ENCODE measurements at places on chromosomes 1 and 21. TPM values are rescaled to one million over a fixed set of nuclear protein-coding genes. Genes with fewer than 3 reads are reported as not detected.

DNA sequence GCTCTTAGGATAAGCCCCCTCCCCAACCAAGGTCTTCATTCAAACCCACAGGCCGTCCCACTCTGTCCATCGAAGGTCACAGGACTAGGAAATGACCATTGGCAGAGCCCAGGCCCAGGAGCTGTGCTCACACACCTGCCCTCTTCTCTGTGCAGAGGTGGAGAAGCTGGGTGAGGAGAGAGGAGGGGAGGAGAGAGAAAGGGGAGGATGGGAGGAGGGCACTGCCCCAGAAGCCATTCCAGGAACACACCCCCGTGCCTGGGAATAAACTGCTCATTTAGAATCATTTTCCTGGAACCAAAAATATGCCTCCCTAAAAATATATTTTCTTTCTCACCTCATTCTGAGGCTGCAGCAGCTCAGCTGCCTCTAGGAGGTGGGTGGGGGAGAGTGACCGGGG, 6.4 kb upstream of the SDC3 start:
- DNase-seq, result no peak

- DNase-seq, result no peak
These were observed 47.0 kb upstream of the PLA2G4A start for GRCh38 chr1:186781730-186782129.

DNA sequence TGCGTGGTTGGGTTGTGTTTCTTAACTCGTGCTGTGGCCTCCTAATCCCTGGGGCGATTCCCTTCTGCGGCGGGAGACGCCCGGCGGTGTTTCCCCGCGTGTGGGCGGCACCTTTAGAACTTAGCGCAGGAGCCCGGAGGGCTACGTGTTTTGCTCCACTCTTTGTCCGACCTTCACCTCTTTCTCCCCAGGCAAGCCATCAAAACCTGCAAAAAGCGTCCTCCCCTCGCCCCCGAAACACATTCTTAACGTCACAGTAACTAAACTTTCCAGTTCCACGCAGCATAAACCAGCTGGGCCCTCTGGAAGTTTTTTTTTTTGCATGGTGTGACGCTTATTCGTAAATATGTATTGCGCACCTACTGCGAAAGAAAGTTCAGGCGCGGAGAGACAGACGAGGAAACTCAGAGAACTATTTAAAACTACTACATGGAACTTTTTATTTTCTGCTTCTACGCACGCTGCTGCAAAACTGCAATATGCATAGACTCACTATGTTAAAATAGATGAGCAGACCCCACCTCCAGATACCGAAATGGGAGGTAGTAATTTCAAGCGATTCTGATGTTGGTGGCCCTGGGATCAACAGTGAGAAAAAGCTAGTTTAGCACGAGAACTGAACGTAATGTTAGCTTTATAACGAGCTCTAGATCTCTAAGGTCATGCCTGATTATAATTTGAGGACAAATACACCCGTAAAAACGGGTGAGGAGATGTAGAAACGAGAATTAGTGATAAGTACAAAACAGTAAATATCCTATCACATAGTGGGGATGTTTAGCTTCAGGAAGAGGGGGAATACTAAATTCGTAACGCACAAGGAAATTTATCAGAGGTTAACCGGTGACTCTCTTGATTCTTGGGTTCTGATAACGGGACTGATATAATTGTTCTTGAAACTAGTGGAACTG, 920 bp downstream of the MTR start:
- peak; percentile 27 for DNase-seq

DNA sequence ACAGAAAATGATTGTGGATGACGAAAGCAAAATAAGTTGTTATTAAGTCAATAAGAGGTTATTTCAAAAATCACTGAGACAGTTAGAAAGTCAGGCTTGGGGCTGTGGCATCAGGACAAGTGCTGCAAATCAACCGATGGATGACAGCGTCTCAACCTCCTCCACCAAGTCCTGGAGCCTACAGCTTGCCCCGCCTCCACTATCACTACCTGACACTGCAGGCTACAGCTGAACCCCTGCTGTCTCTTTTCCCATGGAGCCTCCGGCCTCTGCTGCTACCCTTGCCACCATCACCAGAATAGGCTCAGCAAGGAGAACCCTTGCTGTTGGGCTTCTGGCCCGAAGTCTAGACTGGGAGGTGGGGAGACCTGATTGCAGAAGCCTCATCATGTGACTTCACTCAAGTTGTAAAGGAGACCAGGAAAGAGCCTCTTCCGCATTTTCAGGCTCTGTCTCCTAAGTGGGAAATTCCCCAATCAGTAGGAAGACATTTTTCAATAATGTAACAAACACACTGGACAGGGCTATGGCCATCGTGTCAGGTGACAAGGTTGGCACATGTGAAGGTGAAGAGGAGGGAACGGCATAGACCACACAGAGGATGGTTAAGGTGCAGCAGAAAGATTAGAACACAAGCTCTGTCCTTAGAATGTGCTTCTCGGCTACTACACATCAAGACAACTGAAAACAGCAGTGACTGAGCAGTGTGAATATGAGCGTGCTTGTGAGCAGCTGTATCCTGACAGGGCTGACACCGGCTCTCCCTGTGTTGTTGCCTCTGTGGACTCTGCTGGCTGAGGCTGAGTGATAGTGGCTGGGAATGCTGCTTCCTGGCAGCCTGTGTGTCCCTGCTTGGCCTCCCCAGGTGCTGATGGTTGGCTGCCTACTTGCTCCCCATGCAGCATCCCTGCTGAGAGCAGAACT, 660.7 kb downstream of the PTPRU start:
- DNase-seq, result no peak

GRCh38 chr1:81887421-81888144, 86.8 kb downstream of the ADGRL2 start:
- DNase-seq, result no peak

GRCh38 chr1:39507230-39507928, 15.9 kb downstream of the BMP8A start:
- peak; percentile 44 for DNase-seq

DNA sequence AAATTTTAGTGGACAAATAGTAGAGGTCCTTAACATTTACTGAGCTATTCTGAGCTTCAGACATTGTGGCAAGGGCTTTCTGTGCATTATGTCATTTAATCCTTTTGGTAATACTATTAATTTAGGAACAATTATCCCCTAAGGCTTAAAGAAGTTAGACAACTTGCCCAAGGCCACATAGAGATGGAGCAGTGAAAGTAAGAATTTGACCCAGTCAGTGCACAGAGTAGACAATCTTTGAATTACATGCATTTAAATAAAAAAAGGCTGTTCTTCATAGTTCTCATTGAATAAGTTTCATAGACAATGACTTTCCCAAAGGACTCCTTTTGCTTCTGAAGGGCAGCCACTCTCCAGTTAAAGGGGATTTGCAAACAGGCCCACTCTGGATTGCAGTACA, 142.7 kb downstream of the RUNX1 start:
- no peak for DNase-seq

DNA sequence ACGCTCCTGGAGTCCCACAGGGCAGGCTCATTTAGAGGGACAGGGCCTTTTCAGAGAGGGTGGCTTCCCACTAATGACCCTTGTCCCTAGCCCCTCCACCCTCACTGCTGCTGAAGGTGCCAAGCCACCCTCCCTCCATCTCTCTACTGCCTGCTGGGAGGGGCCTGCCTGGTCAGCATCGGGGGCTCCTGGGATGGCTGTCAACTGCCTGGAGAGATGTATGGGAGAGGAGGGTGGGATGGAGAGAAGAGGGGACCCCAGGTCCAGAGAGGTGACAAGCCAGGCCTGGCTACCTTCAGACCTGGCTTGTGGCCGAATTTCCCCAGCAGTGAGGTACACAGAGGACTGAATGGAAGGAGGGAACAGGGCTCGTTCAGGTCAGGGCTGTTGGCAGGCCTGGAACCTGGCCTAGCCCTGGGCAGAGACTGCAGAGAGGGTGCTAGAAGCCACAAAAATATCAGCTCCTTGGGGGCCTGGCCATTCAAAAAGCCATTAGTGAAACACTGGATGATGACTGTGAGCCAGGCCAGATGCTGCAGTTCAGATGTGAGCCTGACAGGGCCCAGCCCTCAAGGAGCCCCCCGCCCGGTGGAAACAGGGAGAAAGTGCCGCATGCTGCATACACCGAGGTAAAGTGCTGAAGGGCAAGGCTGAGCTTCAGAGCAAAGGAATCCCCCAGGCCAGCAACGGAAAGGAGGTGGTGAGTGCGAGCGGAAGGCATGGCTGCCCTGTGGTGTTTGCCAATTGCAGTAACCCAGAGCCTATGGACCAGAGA, 20.0 kb downstream of the MMEL1 start:
- DNase-seq, result no peak

DNA sequence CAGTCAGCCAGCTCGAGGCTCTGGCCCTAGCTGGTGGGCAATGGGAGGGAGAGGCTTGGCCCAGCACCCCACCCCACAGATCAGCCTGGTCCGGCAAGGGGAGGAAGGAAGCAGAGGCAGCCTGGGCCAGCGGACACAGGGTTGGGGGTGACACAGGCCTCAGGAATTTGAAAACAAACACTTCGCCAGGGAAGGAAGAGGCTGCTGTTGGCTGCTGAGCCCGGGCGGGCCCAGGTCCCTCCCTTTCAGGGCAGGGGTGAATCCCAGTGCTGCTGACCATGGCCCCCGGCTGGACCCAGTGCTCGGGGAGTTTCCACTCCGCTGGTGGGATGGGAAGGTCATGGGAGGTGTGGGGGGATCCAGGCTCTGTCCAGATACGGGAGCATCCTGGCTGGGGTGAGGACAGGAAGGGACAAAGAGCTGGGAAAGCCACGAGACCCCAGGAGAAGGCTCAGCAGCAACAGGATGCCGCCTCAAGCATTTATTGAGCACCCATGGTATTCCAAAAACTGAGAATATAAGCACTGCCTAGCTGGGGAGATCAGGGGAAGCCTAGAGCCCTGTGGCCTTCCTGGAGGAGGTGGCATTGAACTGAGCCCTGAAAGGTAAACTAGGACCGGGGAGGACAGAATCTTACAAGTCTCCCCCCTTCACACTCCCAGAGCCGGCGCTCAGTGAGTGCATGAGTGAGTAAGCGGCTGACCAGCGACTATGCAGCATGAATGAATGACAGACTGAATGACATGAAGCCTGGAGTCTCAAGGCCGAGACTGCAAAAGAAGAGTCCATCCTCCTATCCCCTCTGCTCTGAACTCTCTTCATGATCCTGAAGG, 26.2 kb upstream of the EPHA2 start:
- DNase-seq, result no peak

GRCh38 chr1:215731699-215732098, 164.6 kb downstream of the KCTD3 start:
- no peak for DNase-seq

- DNase-seq, result no peak
These were observed 5.1 kb downstream of the ATF3 start for GRCh38 chr1:212613440-212614335.

DNA sequence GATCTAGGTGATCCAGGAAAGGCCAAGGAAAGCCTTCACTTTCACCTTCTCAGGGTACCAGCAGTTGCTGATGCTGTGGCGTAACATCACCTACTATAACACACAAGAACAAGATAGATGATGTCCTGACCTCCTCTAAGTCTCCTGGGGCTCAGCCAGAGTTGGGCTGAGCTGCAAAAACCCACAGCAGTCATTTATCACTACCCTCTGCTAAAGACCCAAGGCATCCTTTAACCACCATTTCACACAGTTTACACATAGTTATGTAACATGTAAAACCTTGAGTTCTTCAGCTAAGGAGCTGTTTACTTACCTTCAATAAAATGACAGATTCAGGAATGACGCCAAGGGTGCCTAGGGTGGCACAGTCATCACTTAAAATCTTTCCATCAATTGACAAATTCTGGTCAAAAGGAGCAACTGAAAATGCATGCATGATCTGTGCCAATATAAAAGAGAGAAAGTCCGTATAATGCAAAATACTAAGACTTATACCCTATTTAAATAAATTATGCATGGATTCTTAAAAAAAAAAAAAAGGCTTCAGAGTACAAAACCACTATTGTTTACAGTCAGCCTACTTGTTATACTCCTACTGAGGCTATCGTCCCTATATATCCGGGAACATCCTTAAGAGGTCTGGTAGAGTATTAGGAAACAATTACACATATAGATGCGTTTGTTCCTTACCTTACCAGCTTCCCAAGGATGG, 20.7 kb upstream of the RAP1GAP start:
- no peak for DNase-seq

DNA sequence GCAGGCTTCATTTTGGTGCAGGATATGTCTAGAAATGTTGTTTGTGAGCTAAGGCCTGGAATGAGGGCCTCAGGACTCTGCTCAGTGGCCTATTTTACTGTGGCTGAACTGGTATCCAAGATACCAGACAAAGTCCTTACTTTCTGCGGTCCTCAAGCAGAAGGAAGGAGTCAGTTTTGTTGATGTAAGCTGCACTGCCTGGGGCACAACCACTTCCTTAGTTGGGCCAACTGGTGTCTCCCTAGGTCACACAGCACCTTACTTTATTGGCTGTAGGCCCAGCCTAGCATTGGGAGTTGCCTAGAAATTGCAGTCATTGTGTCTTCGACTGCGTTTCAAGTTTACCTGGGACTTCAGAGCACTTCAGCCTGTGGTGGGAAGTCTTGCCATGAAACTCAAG, 1322.7 kb downstream of the AMY1C start:
- DNase-seq, result no peak

GRCh38 chr1:78032996-78033796, 12.6 kb upstream of the GIPC2 start:
- DNase-seq, result no peak

- no peak for DNase-seq
These were observed 330.6 kb downstream of the RPS6KC1 start for GRCh38 chr1:213381572-213382084.

SLC16A4 gene
- 93.8 TPM for total RNA-seq

ZNF683 gene
- total RNA-seq, result not detected

BRDT gene
- not detected for total RNA-seq

Measured in SK-MEL-5 (cell line).